HCT116 (cell line): ENCODE measurements at places on chromosomes 13 and 19. TPM values are rescaled to one million over a fixed set of nuclear protein-coding genes. Genes with fewer than 3 reads are reported as not detected.

- no peaks in the 10 kb centered on the region for H3K27me3 ChIP-seq
- H3K4me1 ChIP-seq, result peaks cover 7% of the 10 kb centered on the region
- no peaks in the 10 kb centered on the region for H3K36me3 ChIP-seq
- H3K27ac ChIP-seq, result no peak overlapping the region
- no peak for DNase-seq
- H3K4me3 ChIP-seq, result no peak overlapping the region
Measured at GRCh38 chr13:77477299-77477848, 58.1 kb upstream of the SCEL start.

DNA sequence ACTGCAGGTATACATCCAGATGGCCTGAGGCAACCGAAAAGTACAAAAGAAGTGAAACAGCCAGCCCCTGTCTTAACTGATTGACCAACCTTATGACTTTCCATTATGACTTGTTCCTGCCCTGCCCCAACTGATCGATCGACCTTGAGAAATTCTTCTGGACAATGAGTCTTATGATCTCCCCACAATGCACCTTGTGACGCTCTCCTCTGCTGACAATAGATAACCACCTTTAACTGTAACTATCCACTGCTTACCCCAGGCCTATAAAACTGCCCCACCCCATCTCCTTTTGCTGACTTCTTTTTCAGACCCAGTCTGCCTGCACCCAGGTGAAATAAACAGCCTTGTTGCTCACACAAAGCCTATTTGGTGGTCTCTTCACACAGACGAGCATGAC, 11.2 kb downstream of the ZNF83 start:
- no peaks in the 10 kb centered on the region for H3K36me3 ChIP-seq
- H3K27ac ChIP-seq, result no peak overlapping the region
- DNase-seq, result no peak
- no peaks in the 10 kb centered on the region for H3K27me3 ChIP-seq

DNA sequence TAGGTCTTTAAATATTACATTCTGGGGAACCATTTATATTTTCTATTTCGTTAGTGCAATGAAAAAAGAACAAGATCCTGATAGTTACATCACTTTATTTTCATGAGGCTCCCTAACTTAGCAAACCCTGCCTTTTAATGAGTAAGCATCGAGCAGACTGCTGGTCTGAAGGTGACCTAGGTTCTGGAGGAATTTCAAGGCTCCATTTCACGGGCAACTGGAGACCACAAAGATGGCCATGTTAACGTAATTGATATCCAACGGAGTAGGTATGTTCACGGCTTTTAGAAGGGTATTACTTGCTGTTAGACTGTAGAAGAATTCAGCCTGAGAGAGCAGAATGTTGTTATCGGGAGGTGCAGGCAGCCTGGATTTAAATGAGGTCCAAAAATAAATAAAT, 1597.6 kb downstream of the EFNB2 start:
- no peaks in the 10 kb centered on the region for H3K27me3 ChIP-seq
- H3K4me1 ChIP-seq, result no peaks in the 10 kb centered on the region

GRCh38 chr13:112699322-112699918, 9.6 kb downstream of the ATP11A start:
- no peak overlapping the region for H3K4me3 ChIP-seq
- H3K27me3 ChIP-seq, result no peaks in the 10 kb centered on the region
- no peak for DNase-seq
- 0 out of 2 replicates have a peak, but pooled peaks cover 2% of the 10 kb centered on the region for H3K36me3 ChIP-seq

- no peak overlapping the region for H3K27ac ChIP-seq
- no peak overlapping the region for H3K4me3 ChIP-seq
- H3K27me3 ChIP-seq, result no peaks in the 10 kb centered on the region
- H3K4me1 ChIP-seq, result no peaks in the 10 kb centered on the region
- H3K36me3 ChIP-seq, result no peaks in the 10 kb centered on the region
- DNase-seq, result no peak
Measured at GRCh38 chr13:84136582-84136981, 254.3 kb upstream of the SLITRK1 start.

CCDC8 gene
- 0.10 TPM for total RNA-seq
